ENCODE measurements at places on chromosomes 2 and 18.

- peak; percentile 1 for DNase-seq
Measured at GRCh38 chr2:63058144-63058920, 7.7 kb downstream of the OTX1 start.

GRCh38 chr18:66558773-66559172, 45.1 kb downstream of the CDH19 start:
- no peak for DNase-seq

GRCh38 chr2:180505203-180505602, 475.2 kb upstream of the UBE2E3 start:
- DNase-seq: no peak

GRCh38 chr2:38960609-38961320, 71.1 kb downstream of the ARHGEF33 start:
- no peak for DNase-seq

DNA sequence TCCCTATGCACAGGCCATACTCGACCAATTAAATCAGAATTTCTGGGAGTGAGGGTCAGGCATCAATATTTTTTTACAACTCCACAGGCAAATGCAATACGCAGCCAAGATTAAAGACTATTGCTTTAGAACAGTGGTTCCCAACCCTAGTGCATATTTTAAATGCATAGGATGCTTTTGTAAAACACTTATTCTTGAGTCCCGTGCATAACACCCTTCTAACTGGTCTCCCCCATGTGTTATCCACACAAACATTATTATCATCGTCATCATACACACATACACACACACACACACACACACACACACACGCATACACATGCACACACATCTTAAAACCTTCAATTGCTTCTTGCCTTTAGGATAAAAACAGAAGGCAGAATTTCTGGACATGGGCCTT, 145.0 kb upstream of the PELI1 start:
- no peak for DNase-seq

GRCh38 chr18:62324917-62325805, at the start of gene TNFRSF11A:
Gene TNFRSF11A, plus strand, starts transcription at chr18:62325310. Its CDS starts 43 bp downstream, at chr18:62325353.
- peak; percentile 56 for DNase-seq
